Bronchial smooth muscle cell (primary cell): ENCODE measurements at places on chromosomes 16 and 17. TPM values are rescaled to one million over a fixed set of nuclear protein-coding genes. Genes with fewer than 3 reads are reported as not detected.

TNFRSF13B gene
- 0.09 TPM in 1 of 2 replicates, not detected in the other for total RNA-seq

GRAPL gene
- total RNA-seq: 0.16 TPM in 1 of 2 replicates, not detected in the other

IRF8 gene
- total RNA-seq: not detected in 2 replicates

TP53TG3B gene
- not detected in 2 replicates for total RNA-seq

ABCA8 gene
- 78.8 and 139 TPM in 2 replicates for total RNA-seq

CTRL gene
- total RNA-seq: 0.63 and 2.3 TPM in 2 replicates

SMIM22 gene
- not detected in 2 replicates for total RNA-seq

CRHR1 gene
- not detected in 2 replicates for total RNA-seq

MPP2 gene
- total RNA-seq: 3.6 and 5.8 TPM in 2 replicates

KRTAP3-2 gene
- total RNA-seq: not detected in 2 replicates

CPHXL2 gene
- not detected in 2 replicates for total RNA-seq

CTRB1 gene
- total RNA-seq: not detected in 2 replicates

GP2 gene
- total RNA-seq: not detected in 2 replicates

DBNDD1 gene
- total RNA-seq: 0.26 and 0.95 TPM in 2 replicates

MED9 gene
- 7.4 and 10.6 TPM in 2 replicates for total RNA-seq

HOXB2 gene
- 2.3 and 8.4 TPM in 2 replicates for total RNA-seq

ZNF764 gene
- 2.0 and 2.3 TPM in 2 replicates for total RNA-seq

ZNF785 gene
- 6.8 and 7.1 TPM in 2 replicates for total RNA-seq

VASN gene
- total RNA-seq: 57.5 and 98.9 TPM in 2 replicates

GLTPD2 gene
- total RNA-seq: not detected in 2 replicates

NEK8 gene
- 5.0 and 7.2 TPM in 2 replicates for total RNA-seq

TMIGD1 gene
- total RNA-seq: not detected in 2 replicates

MT3 gene
- total RNA-seq: not detected in 2 replicates

TBX21 gene
- not detected in 2 replicates for total RNA-seq

AP2B1 gene
- total RNA-seq: 56.2 and 82.9 TPM in 2 replicates

CCDC200 gene
- 0.16 TPM in 1 of 2 replicates, not detected in the other for total RNA-seq
